ENCODE measurements at places on chromosomes 1 and 21. TPM values are rescaled to one million over a fixed set of nuclear protein-coding genes. Genes with fewer than 3 reads are reported as not detected.

GRCh38 chr1:7483634-7484383 lies 287.3 kb upstream of the VAMP3 start:
- peaks cover 4% of the 10 kb centered on the region for H3K4me1 ChIP-seq
- no peak overlapping the region for H3K27ac ChIP-seq
- H3K36me3 ChIP-seq, result no peaks in the 10 kb centered on the region

GRCh38 chr1:176694713-176695112 lies 231.7 kb downstream of the PAPPA2 start:
- DNase-seq, result no peak
- H3K36me3 ChIP-seq, result no peaks in the 10 kb centered on the region
- H3K27me3 ChIP-seq, result peaks cover 26% of the 10 kb centered on the region
- H3K4me1 ChIP-seq, result no peaks in the 10 kb centered on the region
- no peak overlapping the region for H3K27ac ChIP-seq

- no peak overlapping the region for H3K4me3 ChIP-seq
- H3K36me3 ChIP-seq, result no peaks in the 10 kb centered on the region
- H3K4me1 ChIP-seq, result no peaks in the 10 kb centered on the region
- H3K27ac ChIP-seq, result no peak overlapping the region
- no peak for DNase-seq
- no peaks in the 10 kb centered on the region for H3K27me3 ChIP-seq
These were observed 1199.5 kb upstream of the TMPRSS15 start for GRCh38 chr21:19603011-19603593.

- no peak overlapping the region for H3K4me3 ChIP-seq
- DNase-seq, result no peak
- H3K27me3 ChIP-seq, result no peaks in the 10 kb centered on the region
- H3K36me3 ChIP-seq, result peaks cover 3% of the 10 kb centered on the region
- H3K4me1 ChIP-seq, result peaks cover 40% of the 10 kb centered on the region
These were observed 4.4 kb upstream of the C1orf56 start for GRCh38 chr1:151043163-151043562.

CA6 gene
- total RNA-seq, result 1.6 TPM

Data from T-helper 17 cell (primary cell).